Adipose tissue (tissue), 3 donors: ENCODE measurements at places on chromosomes 1 and 21. TPM values are rescaled to one million over a fixed set of nuclear protein-coding genes. Genes with fewer than 3 reads are reported as not detected.

The ERICH3 gene
- polyA plus RNA-seq, result 0.11 TPM

The MMEL1 gene
- 3.8 TPM for polyA plus RNA-seq

The MAP3K21 gene
- 0.85 TPM for polyA plus RNA-seq

The REN gene
- 0.12 TPM for polyA plus RNA-seq

The SH3GLB1 gene
- 66.2 TPM for polyA plus RNA-seq

The KCNQ4 gene
- polyA plus RNA-seq, result 0.70 TPM

The FAM72C gene
- 0.04 TPM for polyA plus RNA-seq

The GJA4 gene
- polyA plus RNA-seq, result 5.9 TPM

The RORC gene
- polyA plus RNA-seq, result 1.2 TPM

The ADAM30 gene
- not detected for polyA plus RNA-seq

The PROK1 gene
- polyA plus RNA-seq, result 0.06 TPM

The HRNR gene
- not detected for polyA plus RNA-seq

The AGT gene
- 21.5 TPM for polyA plus RNA-seq

The AGMAT gene
- polyA plus RNA-seq, result 0.21 TPM

The LIPI gene
- polyA plus RNA-seq, result not detected
